ENCODE measurements at places on chromosomes 3 and 15.

DNA sequence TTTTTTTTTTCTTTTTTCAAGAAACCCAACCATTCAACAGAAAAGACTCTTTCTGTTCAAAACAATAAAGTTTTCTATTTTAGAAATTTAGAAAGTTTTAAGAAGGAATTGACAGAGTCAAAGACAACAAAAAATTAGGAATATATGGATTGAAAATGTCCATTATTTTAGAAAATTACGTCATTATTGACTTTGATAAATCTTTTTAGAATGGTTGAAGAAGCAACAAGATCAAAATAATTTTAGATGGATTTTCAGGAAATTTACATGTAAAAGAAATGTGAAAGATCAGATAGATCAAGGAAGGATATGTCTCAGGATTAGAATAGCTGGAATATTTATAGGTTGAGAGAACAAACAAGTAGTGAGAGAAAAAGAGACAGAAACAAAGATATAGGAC is 8.4 kb upstream of the KCNH8 start:
- DNase-seq = no peak

GRCh38 chr15:67370206-67370954 is 115.8 kb downstream of the IQCH start:
- no peak for DNase-seq

GRCh38 chr15:83549623-83550022 is 102.5 kb downstream of the SH3GL3 start:
- DNase-seq = no peak

DNA sequence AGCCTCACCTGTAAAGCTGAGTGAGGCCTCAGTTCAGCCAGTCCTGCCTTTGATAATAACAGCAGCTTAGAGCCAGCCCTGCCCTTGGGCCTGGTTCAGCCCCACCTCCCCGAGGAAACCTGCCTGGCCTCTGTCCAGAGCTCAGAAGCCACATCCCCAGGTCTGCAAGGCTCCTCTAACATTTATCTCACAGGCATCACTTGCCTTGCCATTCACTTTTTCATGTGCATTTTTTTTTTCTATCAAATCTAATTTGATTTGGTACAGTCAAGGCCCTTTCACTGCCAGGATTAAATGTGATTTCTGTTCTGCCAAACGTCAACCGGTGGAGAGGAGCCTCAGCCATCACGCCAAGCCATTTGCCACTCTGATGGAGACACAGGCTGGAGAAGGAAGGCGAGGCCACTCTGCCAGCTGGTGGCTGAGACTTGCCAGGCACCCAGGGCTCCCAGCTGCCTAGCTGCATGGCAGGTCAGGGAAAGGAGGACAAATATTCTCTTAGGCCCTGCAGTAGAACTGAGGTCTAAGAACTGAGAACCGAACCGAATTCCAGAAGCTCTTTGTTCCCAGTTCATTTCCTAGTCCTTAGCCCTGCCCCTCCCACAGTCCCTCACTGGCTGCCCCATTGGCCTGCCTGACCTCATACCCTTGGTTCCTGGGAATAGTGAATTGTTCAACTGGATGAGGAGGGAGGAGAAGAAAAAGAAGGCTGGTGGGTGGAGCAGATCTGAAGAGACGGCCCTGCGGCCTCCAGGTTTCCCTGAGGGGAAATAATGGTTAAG is 76.4 kb downstream of the SPSB4 start:
- no peak for DNase-seq

DNA sequence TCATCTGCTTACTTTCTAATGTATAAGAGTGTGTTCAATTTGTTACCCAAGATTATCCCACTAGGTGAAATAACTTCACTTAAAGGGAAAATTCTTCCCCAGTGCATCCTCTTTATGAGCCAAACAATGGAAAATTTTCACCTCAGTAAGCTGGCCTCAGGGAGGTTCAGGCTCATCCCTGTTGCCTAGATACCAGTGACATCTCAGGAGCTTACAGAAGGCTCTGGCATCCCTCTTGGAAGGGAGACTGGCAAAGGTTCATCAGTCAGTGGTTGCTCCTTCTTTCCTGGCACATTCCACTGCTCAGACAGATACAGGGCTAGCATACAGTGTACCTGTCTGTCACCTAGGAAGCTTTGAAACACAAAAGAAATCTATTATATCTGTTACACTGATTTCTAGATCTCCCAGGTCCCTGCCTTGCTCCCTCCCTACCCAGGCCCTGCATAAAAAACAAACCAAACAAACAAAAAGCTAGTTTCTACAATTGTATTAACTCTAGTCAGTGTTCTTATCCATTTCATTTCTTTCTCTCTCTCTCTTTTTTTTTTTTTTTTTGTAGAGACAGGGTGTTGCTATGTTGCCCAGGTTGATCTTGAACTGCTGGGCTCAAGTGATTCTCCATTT is 1.7 kb downstream of the IP6K2 start:
- peak; percentile 55 for DNase-seq

- no peak for DNase-seq
Observed at GRCh38 chr3:169634618-169635236, 28.8 kb downstream of the MECOM start.

DNA sequence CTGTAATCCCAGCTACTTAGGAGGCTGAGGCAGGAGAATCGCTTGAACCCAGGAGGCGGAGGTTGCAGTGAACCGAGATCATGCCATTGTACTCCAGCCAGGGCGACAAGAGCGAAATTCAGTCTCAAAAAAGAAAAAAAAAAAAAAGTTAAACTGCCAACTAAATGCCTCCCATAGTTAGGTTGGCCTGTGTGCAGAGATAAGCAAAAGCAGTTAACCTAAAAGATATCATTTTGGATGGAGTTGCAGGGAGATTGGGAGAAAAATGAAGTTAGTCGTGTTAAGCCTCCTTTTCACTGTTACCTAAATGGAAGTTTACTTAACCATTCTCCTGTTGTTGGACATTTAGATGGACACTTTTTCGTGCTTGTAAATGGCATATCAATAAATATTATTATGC is 11.4 kb upstream of the FETUB start:
- no peak for DNase-seq

GRCh38 chr15:44542596-44542995 is 5.6 kb downstream of the EIF3J start:
- DNase-seq = no peak

- no peak for DNase-seq
Observed at GRCh38 chr3:155673421-155673820, 71.5 kb downstream of the PLCH1 start.

DNA sequence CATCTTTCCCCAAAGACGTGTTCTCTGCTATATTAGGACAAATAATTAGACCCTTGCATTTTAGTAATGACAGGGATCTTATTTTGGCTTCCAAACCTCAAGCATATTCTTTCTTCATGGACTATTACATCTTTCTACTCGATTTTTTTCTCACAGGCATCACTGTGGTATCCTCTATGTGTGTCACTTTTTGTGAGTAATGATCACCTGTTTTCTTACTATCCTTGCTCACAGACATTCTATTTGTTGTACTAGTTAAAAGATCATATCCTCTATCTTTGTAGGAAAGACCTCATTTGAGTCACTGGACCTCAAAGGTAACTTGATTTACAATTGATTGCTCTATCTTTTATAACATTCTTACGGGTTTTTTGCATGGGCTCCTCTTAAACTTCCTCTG is 6.8 kb downstream of the C3orf80 start:
- DNase-seq = no peak

DNA sequence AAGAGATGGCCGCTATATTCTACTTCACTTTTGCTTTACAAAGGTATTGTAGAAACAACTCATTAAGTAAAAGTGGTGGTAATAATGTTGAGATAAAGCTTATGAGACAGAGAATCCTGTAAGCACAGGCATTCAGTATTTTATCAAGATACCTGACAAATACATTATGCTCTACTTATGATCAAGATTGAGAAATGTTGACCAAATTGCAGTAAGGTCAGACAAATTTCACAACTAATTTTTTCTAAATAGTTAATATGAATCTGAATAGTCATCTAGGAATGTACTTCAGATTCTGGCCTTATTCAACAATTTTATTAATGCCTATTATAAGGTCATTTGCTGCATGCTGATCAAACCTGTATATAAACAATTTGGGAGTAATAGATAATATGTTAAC is 95.1 kb upstream of the MBNL1 start:
- DNase-seq = no peak

GRCh38 chr3:64229903-64230302 is 4.6 kb upstream of the PRICKLE2 start:
- no peak for DNase-seq

- DNase-seq = no peak
Observed at GRCh38 chr3:140597364-140597763, 80.5 kb upstream of the TRIM42 start.

DNA sequence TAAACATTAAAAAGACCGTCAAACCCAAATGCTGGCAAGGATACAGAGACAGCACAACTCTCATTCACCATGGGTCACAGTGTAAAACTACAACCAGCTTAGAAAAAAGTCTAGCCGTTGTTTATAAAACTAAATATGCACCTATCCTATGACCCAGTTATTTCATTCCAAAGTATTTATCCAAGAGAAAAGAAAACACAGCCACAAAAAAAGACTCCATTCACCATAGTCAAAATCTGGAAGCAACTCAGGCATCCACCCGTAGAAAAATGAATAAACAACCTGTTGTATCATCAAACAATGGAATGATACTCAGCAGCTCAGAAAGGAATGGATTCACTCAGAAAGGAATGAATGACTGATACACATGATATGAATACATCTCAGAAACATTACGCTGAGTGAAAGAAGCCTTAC is 28.6 kb downstream of the PLD1 start:
- no peak for DNase-seq

- DNase-seq = no peak
Observed at GRCh38 chr3:15332405-15333098, at the start of gene SH3BP5. Gene SH3BP5, minus strand, starts transcription at chr3:15332586. Its CDS starts 178 bp downstream, at chr3:15332408.

GRCh38 chr3:140580746-140581145 is 97.1 kb upstream of the TRIM42 start:
- no peak for DNase-seq

DNA sequence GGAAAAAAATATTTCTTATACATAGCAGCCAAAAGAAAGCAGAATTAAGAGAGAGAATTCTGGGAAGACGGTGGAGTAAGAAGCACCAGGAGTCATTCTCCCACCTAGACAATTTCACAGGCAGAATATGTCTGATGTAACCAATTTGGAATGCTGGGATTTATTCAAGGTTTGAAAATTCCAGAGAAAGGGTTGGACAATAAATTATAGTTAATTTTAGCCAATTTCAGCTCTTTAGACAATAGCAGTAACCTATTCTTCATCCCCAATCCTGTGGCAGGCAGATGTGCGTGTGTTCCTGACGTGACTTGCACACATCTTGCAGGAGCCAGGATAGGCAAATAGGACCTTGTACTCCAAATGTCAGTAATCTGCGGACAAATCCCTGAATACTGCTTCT is 541.0 kb upstream of the NAALADL2 start:
- no peak for DNase-seq

DNA sequence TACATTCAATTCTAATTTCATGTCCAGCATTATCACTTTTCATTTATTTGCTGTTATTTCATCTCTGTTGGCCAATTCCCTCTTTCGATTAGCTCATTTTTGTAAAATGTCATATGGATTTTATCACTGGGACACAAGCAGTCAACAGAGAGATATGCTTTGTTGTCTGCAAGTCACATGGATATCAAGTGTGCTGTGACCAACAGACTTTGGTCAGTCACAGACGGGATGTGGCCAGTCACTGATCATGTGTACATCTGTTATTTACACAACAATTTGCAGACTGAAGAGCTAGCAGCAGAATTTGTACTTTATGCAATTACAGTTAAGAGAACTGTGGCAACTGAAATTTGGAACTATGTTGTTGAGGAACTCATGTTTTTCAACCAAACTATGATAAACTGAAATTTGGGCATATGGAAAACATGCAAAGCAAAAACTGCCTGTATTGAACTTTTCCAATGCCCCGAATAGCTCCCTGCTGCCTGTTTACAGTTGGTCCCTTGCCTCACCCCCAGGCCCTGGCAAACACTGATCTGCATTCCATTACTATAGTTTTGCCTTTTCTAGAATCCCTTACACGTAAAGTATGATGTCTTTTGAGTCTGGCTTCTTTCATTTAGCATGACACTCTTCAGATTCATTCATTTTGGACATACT is 104.4 kb downstream of the RPL22L1 start:
- no peak for DNase-seq

DNA sequence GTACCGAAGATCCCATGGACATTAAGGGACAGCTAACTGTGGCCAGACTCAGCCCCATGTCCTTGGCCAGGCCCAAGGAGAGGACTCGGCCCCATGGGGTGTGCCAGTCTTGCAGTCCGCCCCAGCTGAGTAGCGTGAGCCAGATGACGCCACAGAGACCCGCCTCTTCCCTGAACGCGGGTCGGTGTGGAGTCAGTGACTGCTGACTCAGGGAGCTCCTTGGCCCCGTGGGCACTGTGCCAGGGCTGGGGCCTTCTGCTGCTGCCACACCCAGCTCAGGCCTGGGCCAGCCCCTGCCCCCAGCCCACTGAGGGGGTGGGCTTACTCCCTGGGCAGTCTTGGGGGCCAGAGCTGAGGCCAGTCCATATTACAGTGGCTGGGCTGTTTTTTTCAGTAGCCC is 52.8 kb downstream of the PLXNA1 start:
- peak; percentile 26 for DNase-seq
